Dorsolateral prefrontal cortex (tissue), 122 donors: ENCODE measurements at places on chromosomes 5 and 9.

DNA sequence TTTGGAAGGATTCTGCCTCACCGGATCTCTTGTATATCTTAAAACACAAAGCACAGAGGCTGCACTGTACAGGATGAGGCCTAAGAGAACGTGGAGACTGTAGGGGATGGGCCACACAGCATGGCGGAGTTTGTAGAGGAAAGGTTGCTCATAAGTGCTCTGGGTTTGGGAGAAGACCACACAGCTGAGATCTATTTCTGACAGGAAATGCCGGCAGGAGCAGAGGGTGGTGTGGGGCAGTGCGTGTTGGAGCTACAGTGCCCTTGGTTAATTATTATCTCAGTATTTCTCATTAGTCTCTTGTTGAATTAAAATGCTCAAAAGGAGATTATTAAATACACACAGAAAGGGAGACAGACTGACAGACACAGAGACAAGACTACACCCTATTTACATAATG is 9.6 kb downstream of the PALM2AKAP2 start:
- DNase-seq = no peak

GRCh38 chr5:120544043-120544442 is 79.9 kb downstream of the PRR16 start:
- no peak for DNase-seq

- DNase-seq = no peak
Observed at GRCh38 chr5:136070486-136071285, 41.9 kb downstream of the TGFBI start.

DNA sequence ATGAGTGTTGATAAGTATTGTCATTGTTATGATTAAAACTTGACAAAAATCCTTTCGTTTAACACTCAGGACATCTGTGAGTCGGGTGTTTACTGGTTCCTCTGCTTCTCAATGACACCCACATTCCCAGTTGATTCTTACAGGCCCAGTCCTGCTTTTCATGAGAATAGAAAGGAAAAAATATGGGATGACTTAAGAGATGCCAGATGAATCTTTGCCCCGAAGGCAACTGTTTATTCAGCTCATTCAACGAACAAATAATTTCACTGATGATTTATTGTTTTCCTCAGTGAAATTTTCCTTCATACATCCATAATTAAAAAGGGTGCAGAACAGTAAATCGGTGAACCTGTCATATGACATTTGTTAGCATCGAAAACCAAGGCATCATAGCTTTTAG is 452.4 kb upstream of the WWC1 start:
- no peak for DNase-seq

- DNase-seq = no peak
Observed at GRCh38 chr5:68409259-68409658, 193.7 kb downstream of the PIK3R1 start.

DNA sequence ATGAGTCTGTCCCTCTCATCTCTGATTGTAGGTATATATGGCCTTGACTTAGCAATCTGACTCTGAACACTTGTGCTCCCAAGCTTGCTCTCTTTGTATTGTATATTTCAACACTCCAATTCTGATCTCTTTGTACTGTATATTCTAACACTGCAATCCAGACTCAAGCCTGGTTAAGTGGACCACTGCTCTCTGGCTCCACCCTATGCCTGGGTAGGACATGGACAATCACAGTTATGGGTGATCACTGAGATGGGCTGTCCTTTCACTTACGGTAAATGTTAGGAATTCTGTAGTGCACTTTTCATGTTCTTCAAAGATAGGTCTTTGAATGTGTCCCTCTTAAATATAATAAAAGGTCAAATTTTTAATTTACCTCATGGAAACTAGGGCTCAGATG is 165.1 kb downstream of the TLR4 start:
- DNase-seq = no peak

DNA sequence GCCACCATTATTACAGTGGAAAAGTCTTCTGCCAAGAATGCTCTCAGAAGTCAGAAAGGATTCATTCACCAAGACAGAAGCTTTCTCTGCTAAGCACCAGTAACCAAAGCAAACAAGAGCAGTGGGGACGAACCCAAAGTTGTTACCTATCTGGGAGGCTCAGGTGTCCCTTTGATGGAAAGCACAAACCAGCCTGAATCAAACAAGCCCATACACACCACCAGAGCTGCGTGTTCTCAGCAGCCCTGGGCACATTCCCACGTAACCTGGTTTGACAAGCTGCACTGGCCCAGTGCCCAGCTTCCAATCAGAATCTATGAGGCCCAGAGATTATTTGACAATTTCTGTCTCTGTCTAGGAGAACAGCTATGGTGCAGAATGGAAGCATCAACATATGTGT is 252.6 kb downstream of the ACTL7B start:
- peak; percentile 10 for DNase-seq

DNA sequence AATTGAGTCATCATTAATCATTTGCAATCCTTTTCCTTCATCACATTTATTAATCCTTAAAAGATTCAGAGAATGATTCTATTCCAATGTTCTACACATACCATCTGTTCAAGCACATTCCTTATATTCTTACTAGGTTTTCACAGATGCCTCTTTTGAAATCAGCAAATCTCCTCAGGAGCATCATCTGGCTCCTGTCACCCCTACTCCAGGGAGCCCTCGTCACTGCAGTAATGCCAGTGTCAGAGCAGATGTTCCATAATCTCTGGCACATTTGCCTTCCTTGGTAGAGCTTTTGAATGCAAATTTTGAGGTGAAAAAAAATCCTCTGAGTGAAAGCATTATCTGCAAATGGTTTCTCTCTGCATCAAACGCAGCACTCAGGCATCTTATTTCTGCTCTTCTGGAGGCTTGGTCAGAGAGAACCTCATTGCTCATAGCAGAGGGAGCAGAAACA is 7.6 kb upstream of the KCNV2 start:
- no peak for DNase-seq

DNA sequence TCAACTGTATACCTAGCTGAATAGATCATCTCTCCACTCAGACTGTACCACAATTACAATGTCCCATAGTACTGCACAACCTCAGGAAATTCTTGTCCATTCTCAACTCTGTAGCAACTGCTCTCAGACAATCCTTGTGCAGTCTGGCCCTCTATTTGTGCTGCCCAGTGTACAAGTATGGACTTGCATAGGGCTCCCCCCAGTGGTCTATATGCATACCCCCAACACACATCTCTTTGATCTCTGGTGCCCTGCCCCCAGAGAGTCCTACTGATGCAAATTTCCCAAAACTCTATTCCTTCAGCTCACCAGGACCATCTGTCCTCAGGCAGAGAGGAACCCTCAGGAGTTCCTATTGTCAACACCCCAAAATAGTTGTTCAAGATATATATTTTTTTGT is 205.3 kb downstream of the SLCO4C1 start:
- DNase-seq = no peak

- no peak for DNase-seq
Observed at GRCh38 chr5:156534906-156535485, 208.0 kb downstream of the SGCD start.

- no peak for DNase-seq
Observed at GRCh38 chr5:56674441-56674840, 140.9 kb upstream of the MAP3K1 start.

GRCh38 chr9:109903515-109904138 is 123.6 kb downstream of the PALM2AKAP2 start:
- DNase-seq = no peak

DNA sequence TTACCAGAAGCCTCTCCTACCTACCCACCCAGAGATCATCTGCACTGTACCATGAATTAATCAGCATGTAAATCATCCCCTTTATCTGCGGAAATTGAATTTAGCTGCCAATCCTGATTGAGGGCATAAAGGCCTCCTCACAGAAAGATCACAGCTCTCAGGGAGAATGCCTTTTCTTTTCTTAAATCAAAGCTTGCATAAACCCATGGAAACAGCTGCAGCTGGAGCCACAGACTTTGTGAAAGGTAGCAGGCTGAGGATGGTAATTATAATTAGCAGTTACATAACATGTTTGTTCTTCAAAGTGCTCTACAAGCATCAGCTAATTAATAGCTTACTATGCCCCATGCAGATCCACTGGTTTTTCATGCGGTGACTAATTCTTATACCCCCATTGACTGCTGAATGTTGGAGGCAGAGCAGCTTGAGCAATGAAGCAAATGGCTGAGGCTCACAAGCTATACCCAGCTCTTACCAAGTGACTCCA is 54.6 kb downstream of the SUSD1 start:
- DNase-seq = no peak

- no peak for DNase-seq
Observed at GRCh38 chr9:93701494-93702218, 125.3 kb downstream of the PHF2 start.

DNA sequence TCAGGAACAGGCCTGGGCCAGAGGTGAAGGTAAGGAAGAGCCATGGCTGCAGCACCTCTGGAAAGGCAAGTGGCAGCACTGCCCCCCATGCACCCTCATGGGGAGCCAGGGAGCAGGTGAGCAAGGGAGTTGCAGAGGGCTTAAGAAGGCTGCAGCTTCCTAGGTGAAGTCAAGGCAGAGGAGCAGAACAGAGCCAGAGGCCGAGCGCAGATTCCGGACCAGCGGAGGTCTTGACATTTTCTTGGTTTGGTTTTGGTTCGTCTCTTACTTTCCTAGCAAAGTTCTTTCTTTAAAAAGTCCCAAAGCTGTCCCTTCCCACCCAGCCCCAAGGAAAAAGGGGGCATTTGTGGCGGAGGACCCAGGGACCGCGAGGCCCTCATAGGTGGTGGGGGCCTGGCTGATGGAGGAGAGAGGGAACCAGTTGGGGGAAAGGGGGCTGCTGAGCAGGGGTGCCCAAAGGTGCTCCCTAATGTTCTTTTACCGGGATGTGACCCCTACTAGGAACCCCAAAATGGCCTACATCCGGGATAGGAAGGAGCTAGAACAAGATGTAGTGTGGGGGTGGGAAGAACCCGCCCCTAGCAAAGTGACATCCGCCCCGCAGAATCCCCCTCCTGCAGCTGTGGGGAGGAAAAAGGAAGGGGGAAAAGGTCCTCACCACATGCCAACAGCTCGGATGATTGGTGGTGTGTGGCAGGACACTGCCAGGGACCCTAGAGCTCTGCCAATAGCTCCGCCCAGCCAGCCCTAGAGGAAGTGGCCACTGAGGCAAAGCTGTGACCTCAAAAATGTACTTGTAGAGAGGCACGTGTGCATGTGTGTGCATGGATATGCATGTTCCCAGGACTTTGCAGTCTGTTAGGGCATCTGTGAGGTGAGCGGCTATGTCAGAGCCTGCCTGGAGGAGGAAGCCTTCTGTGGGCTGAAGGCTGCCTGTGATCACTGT is 914 bp upstream of the CD72 start:
- no peak for DNase-seq

GRCh38 chr9:26807161-26807560 is 85.4 kb downstream of the CAAP1 start:
- no peak for DNase-seq

- DNase-seq = no peak
Observed at GRCh38 chr9:29044959-29045358, 1471.7 kb upstream of the C9orf72 start.

GRCh38 chr9:106880081-106880480 is 17.1 kb downstream of the ZNF462 start:
- no peak for DNase-seq

DNA sequence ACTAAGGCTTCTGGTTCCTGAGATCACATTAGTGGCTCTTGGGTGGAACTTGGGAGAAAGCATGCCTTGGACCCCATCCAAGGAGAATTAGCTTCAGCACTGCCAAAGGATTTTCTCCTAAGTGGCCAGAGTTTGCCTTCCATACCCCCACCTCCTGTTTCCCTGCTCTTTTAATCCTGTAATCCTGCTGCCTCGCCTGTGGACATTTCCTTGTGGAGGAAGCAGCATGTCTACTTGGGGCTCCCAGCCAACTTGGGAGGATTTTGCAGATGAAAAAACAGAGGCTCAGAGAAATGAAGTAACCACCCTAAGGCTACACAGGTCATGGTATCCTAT is 1.6 kb downstream of the ARSI start:
- no peak for DNase-seq

GRCh38 chr9:115495052-115495635 is 377.2 kb upstream of the TNC start:
- no peak for DNase-seq

DNA sequence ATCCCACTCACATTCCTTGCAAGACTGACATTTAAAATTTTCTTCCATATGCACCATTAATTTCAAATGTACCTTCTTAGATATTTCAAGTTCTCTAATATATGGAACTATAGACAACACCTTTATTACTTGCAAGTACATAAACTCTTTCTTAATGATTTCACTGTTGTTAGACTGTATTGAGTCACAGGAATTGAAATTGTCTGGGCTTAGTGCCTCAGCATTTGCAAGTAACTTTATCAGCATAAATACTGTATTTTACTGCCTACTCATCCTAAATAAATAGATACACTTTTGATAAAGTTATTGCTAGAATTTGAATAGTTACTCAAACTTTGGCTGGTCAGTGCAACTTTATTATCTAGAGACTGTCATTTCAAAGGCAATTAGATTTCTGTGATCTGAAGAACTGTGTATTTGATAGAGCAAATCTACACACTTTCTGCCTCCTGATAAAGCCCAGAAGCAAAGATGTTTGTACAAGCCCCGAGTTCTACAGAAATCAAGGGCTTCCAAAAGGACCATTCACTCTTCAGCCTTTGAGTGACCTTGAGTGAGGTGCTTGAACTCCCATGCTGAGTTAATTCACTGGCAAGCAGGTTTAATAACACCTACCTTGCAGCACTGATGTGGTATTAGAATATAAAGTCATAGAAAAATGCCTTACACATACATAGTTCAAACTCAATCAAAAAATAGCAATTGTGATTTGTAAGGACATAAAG is 91.6 kb downstream of the COX7C start:
- no peak for DNase-seq

DNA sequence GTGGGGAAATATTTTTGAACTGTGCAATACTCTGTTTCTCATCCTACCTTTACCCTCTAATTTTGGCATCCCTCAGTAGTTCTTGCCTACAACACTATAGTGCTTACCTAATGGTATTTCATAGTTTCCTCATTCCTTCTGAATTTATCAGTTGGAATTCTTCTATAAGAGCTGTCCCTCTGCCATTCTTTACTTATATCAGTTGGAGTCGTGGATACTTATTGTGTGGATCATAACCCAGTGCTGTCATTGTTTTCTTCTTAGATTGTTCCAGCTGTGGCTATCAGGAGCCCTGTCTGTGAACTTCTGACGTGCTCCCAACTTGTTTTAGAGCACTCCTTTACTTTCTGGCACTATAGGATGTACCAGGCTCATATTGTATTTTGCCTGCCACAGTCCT is 146.1 kb upstream of the OTULINL start:
- no peak for DNase-seq

DNA sequence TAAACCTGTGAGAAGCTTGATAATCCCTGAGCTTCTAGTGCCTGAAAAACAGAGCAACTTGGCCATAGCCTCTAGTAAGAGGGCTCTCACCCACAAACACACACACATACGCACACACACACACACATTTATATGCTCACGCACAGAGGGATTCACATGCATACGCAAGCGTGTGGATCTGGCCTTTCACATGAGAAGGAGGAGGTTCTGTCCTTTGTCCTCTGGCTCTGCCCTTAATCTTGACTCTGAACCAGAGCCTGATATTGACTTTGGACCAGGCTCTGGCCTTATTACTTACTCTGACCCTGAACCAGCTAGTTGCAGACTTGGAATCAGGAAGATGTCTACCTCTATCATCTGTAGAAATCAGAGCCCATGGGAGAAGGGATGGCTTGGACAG is 10.0 kb upstream of the P4HA2 start:
- no peak for DNase-seq

- DNase-seq = no peak
Observed at GRCh38 chr5:39175273-39175955, 43.9 kb downstream of the FYB1 start.
